ENCODE measurements at places on chromosomes 7 and 10.

DNA sequence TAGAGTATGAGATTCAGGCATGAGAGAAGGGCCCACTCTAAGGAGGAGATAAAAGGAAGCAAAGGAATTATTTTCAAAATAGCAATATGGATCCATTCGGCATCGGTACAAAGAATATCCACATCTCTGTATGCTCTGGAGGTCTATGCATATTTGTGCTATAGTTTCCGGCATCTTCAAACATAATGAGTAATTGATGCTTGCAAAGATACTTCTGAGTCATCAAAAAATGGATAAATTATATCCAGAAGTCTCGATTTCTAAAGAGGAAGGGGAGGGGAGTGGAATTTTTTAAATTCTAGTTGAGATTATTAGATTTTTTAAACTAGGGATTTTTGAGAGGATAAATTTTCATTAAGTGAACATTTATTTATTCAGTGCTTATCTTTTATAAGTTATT is 72.9 kb upstream of the KIAA1217 start:
- DNase-seq, result no peak

DNA sequence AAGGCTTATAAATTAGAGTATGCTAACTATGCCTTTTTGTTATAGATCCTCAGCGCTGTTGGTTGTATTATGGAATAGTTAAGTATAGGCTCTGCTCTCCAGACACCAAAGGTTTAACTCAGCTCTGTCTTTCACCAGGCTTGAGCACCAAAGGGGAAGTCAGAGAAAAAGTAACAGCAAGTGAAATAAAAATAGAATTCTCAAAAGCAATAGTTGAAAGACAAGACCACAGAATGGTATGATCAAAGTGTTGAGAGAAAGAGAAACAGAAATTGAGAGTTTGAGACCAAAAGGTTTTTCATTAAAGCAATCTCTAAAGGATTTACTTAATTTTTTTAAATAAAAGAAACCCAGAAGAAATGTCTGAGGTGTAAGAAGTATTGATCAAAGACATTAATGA is 529.8 kb upstream of the C7orf33 start:
- no peak for DNase-seq

GRCh38 chr7:135291809-135292253 is 58.2 kb downstream of the STRA8 start:
- no peak for DNase-seq

GRCh38 chr7:157584420-157584819 is 247.6 kb downstream of the DNAJB6 start:
- DNase-seq, result no peak

DNA sequence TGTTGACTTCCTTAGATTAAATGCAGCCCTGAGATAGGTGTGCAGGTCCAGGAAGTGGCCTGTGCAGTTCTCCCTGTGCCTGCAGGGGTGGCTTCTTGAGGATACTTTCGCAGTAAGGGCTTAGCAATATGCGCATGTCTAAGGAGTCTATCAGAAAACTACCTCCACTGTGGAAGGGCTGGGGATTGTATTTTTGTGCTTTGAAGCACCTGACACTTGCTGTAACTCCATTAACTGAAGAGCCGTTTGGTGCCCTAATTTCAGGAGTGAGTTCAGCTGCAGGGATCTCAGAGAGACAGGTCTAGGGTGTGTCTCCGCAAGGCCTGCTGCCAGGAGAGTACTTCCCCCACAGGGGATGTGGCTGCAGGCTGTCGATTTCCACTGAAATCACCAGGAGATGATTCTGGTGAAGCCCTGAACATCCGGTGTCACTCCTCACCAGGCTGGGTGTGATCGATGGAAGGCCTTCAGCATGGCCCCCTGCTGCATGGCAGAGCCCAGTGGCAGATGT is 35.5 kb downstream of the IKZF1 start:
- no peak for DNase-seq

DNA sequence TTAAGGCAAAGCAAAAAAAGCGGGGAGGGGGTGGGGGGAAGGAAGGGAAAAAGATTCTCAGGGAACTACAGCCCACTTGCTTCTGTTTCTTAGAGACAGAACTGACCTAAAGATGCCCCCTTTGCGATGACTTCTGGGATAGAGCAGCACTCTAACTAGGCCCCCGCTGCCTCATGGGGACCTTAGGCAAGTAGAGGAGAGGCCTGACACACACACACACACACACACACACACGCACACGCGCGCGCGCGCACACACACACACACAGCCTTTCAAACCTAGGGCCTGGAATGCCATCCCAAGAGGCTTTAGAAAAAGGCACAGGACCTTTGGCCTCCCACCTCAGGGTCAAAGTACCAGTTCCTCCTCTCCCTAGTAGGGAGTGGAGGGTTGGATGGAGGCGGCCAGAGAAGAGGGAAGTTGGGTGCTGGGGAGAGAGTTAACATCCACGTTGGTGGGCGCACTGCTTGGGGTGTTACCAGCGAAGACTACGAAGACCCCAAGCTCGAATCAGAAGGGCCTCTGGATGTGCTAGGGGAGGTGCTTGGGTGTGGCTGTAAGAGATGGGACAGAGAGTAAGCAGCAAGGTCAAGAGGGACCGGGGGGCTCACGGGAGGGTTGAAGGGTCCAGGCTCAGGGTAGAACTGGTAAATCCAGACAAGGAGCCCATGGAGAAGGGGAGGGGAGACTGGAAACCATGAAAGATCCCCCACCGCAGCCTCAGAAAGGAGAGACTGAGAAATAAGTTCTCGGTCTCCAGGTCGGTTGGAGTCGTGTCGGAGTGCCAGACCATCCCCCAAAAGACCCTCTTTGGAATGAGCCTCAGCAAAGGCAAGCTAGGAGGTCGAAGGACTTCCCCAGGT is 1.2 kb upstream of the COL1A2 start:
- DNase-seq, result no peak

DNA sequence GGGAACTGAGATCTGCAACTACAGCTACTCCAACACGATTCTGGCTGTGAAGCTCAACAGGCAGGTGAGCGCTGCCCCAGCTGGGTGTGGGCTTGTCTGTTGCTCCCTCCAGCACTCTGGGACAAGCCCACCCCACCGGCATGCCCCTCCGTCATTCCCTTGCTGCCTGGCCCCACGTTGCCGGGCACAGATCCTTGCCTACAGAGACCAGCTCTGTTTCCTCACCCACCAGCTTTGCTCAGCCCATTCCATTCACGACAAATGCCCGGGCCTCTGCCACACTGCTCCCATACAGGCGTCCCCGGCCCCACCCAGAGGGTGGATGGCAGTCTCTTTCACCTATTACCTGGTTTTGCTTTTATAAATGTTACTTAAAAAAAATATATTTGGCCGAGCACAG is 24.6 kb downstream of the WIPI2 start:
- no peak for DNase-seq
